CD4-positive, CD25-positive, alpha-beta regulatory T cell (primary cell): ENCODE measurements at places on chromosomes 6 and 20. TPM values are rescaled to one million over a fixed set of nuclear protein-coding genes. Genes with fewer than 3 reads are reported as not detected.

- DNase-seq = no peak
These were observed 12.1 kb downstream of the EEF1A1 start for GRCh38 chr6:73508776-73509175.

DNA sequence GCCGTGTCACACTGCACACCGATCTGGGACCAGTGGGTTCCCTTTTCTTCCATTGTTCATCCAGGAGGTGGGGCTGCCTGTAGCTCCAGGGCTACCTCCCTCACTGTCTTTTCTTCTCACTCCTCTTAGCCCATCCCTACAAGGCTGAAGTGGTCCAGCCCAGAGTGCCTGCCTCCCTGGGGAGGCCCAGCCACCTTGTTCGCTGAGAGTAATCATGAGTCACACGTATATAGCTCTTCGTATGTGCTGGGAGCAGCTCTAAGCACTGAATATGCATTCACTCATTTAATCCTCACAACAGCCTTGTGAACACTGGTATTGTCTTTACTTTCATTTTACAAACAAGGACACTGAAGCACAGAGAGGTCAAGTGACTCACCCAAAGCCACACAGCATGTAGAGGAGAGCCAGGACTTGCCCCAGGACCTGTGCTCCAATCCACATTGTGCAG is 14.7 kb upstream of the CCDC167 start:
- no peak for DNase-seq

DNA sequence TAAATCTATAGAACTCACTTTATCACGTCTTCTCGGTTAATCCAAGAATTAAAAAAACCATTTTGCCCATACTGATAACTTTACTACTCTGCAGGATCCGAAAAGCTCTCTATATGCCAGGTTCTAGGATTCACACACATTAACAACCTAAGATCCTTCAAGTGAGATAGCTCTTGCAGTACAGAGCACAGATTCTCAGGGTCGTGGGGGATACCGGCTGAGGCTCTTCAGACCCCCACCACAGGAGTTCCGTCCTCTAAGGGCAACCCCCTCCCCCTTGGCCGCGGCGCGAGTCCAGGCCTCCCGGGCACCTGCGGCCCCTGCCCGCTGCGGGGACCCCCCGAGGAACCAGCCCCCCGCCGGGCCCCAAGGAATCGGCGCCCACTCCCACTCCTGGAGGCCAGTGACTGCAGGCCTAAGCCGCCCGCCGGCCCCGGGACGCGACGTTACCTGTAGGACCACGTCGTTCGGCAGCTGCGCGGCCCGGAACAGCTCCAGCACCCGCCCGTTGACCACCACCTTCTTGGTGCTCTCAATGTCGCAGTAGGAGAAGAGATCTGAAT is 892 bp downstream of the REPS1 start:
- peak; percentile 17 for DNase-seq

GRCh38 chr6:17182961-17183360 is 81.1 kb downstream of the STMND1 start:
- DNase-seq = no peak

DNA sequence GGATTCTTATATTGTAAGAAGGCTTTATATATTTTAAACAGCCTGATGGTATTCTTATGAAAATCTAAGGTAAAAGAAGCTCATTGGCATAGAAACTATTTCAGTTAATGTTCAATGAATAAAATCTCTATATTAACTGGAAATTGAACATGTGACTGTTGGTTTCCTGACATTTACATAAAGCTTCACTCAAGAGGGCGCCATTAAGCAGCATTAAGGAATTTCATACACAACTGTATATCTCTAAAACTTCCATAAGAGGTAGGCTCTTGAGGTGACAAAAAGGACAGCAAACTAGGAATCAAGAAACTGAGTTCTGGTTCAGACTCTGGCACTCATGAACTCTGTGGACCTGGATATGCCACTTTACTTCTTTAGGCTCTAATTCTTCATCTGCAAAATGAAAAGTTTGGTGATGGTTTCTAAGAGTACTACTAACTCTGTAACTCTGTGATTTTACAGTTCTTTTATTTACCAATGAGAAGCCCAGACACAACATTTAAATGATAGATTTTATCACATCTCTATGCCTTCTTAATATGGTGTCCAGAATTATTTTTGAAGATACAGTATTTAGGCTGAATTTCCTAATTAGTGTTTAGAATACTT is 147.5 kb downstream of the FLRT3 start:
- no peak for DNase-seq

DNA sequence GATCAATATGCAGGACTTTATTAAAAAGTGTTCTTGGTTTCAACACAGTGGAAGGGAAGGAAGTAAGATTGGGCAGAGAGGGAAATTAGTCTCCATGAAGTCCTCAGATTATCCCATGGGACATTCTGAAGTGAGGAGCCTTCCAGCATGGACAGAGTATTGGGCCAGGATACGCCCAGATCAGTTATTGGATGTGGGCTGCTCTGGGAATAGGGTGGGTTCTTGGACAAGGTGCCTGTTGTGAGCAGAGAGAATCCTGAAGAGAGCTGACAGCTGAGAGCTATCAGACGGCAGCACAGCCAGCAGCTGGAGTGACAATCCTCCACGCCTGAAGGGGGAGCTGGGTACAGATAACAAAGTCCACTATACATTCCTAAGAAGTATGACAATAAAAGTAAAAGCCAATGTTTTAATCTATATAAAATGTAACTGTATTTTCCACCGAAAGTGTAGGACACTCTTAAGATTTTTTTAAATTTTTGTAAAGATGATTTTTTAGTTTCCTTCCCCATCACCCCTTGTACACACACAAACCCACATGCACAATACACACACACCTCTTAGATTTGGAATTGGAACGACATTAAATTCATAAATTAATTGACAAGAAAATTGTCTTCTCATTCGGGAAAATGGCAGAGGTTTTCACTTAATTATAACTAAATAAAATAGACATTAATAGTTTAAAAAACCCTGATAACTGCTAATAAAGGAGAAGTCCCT is 107.8 kb downstream of the FBXO5 start:
- DNase-seq = no peak

AURKA gene
- total RNA-seq = 3.6 TPM

GRCh38 chr6:130223508-130223907 is 757 bp upstream of the SAMD3 start:
- peak; percentile 97 for DNase-seq

SOBP gene
- not detected for total RNA-seq

SH3BGRL2 gene
- total RNA-seq = 4.7 TPM
